LNCaP clone FGC (cell line): ENCODE measurements at places on chromosomes 2 and 18.

GRCh38 chr2:24972315-24972961 lies 683 bp upstream of the DNAJC27 start:
- no peak for DNase-seq

GRCh38 chr2:222563106-222563718 lies 92.7 kb downstream of the FARSB start:
- DNase-seq: no peak

- no peak for DNase-seq
These were observed 133.9 kb upstream of the KLHL14 start for GRCh38 chr18:32906506-32907310.

DNA sequence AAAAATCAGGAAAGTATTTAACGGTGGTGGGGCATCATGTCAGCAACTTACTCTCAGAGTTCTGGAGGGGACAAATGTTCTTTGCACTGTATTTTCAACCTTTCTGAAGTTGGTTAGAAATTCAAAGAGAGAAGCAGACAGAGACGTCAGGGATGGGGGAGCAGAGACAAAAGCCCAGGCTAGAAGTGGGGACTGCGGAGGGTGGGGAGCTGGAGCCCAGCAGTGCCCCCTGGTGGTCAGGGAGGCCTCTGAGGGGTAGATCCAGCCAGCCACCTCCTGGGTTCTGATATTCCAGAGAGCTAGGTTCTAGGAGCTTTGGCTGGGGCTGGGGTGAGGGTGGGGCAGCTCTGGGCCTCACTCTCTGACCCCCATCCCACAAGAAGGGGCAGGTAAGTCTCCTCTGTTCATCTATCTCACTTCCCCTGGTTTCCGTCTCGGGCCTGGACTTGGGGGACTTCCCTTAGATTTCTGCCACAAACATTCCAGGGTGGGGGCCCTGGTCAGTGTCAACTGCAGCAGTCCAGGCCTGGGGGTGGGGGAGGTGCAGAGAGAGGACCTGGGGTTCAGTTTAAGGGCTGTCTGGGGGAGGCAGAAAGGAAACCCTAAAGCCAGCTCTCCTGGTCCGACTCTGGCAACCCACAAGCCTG lies 8.9 kb downstream of the TNS1 start:
- DNase-seq: no peak

DNA sequence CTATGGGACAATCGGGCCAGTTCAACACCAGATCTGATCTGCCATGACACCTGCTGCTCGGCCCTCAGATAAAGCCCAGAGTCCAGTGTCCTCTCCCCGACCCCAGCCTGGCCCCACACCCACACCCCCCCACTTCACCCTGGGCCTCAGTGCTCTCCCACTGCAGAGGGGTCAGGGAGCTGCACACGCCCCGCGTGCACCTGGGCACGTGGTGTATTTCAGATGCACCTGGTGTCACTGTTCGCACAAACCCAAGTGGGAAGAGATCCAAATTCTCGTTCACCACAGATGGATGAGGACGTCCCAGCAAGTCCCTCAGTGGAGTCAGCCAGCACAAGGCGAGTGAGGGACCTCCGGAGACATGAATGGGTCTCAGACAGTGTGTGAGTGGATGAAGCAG lies 161.3 kb downstream of the RTP5 start:
- no peak for DNase-seq

GRCh38 chr2:209348433-209348832 lies 75.4 kb upstream of the MAP2 start:
- peak; percentile 10 for DNase-seq

GRCh38 chr2:72901426-72901825 lies 14.2 kb downstream of the SPR start:
- DNase-seq: no peak

- peak; percentile 57 for DNase-seq
These were observed 217.8 kb upstream of the STON1 start for GRCh38 chr2:48312126-48312525.

DNA sequence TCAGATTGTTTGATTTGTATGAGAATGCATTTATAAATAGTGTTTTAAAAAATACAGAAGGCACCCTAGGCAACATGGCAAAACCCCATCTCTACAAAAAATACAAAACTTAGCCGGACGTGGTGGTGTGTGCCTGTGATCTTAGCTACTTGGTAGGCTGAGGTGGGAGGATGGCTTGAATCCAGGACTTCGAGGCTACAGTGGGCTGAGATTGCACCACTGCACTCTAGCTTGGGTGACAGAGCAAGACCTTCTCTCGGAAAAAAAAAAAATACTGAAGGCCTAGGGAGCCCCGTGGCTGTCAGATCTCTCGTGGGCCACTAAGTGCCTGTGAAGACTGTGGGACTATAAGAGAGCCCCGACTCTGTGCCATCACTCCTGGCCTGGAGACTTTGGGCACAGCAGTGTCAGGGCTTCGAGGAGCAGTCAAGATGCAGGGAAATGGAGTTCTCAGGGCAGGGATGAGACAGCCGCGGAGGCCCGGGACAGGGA lies 40.5 kb downstream of the MYO7B start:
- DNase-seq: no peak

GRCh38 chr2:30185178-30185577 lies 38.4 kb downstream of the YPEL5 start:
- peak; percentile 28 for DNase-seq

DNA sequence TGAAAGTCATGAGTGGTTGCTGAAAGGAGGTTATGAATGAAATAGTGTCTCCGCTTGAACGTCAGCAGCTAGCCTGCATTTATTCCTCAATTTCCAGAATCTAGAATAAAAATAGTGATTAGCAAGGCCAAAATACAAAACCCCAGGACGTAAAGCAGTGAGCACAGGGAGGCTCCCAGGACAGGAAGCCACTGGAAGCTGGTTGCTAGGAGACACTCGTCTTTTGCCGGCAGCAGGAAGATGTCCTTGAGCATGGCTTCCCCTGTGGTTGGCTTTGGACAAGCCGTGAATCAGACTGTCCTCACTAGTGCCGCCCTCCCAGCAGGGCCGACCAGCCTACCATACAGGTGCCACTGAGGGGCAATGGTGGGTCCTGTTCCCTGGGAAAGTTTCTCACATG lies 374.4 kb downstream of the MTX2 start:
- DNase-seq: no peak

DNA sequence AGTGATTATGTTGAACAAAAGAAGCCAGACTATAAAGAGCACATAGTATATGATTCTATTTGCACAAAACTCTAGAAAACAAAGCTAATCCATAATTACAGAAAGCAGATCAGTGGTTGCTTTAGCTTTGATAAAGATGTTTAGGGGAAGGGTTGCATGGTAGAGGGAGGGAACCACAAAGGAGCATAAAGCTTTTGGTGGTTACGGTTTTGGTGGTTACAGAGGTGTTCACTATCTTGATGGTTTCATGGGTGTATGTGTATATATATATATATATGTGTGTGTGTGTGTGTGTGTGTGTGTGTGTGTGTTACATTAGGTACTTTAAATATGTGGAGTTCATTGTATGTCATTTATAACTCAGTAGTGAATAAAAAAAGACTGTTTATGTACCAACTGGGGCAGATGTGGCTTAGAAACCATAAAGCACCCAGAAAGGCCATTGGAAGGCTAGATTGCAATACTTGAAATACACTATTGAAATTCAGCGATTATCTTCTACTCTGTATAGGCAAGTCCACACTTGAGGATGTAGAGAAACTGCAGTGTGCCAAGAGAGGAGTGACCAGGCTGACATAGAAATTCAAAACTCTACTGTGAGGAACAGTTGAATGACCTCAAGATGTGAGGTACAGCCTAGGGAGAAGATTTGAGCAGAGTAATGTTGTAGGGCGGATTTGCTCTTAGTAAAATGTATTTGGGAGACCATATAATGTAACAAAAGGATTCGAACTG lies 60.6 kb downstream of the CAB39 start:
- no peak for DNase-seq

DNA sequence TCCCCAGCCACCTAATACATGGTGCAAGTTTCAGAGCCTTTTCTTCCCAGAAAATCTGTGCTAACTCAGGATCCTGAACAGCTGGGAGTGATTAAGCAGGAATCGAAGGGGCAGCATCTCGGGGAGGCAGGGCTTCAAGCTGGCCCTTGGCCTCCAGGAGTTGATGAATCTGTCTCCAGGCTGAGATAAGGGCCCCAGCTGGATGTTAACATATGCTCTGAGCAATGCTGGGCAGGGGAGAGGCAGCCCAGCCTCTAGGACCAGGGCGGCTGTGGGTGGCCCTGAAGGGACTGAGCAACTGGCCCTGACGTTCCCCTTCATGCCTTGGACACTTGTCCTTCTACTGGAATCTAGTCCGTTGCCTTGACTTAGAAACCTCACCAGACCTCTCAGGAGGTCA lies 84.1 kb upstream of the EPC2 start:
- no peak for DNase-seq

- no peak for DNase-seq
These were observed 127.4 kb downstream of the CCDC102B start for GRCh38 chr18:68925268-68925667.

DNA sequence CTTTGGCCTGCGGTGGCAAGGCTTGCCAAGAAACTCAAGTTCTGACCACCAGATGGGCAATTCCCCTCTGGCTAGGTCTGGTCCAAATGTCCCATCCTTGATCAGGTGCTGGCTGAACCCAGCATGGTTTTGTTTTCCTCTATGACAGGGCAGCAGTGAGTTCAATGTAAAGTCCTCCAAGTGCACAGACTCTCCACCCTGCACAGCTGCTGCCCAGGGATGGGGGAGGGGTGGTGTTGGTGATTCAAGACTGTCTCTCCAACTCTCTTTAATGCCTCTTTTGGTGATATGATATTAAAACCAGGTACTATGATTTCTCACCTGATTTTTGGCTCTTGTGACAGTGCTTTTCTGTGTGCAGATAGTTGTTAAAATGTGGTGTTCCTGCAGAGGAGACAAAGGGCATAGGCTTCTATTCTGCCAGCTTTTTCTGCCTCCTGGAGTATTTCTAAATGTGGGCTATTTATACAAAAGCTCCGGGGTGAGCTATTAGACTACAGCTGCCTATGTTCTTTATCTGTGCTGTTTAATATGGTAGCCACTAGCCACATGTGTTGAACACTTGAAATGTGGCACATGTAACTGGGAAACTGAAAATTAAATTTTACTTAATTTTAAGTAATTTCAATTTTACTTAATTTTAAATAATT lies 64.0 kb upstream of the STK39 start:
- no peak for DNase-seq

DNA sequence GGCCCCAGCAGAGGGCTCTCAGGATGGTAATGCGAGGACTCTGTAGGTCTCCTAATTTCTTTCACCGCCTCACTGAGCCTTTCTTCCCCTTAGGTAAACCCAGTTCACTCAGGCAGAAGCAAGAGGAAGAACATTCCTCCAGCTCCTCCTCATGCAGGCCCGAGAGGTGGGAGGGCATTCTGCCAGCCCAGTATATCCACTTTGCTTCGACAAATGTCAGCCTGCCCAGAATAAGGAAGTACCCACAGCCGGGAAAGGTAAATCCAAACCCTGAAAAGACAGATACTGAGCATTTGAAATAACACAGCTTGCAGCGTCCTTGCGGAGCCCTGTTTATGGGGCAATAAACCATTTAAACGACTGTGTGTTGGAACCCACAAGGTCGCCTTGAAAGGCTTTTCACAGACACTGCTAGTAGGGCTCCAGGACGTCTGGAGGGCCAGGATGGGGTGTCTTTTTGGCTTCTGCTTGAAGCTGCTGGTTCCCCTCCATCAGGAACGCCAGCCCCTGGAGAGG lies 63.0 kb upstream of the STPG4 start:
- DNase-seq: peak; percentile 66

GRCh38 chr18:35334821-35335220 lies 9.4 kb downstream of the ZNF24 start:
- no peak for DNase-seq

GRCh38 chr18:25568986-25569385 lies 217.0 kb upstream of the ZNF521 start:
- peak; percentile 3 for DNase-seq

DNA sequence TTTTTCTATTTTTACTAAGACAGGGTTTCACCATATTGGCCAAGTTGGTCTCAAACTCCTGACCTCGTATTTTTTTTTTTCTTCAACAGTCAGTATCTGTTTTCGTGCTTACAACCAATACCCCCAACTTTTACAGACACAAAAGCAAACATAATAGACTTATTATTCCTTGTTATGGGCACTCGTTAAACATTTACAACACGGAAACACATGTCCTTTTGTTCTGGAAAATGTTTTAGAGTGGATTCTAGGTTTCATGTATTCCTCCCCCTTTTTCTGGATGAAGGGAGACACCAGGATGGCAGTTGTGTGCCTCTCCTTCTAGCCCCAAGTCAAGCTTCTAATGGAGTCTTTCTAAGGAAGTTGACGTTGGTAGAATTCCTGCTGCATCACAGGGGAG lies 88.8 kb downstream of the CD226 start:
- peak; percentile 58 for DNase-seq

- peak; percentile 19 for DNase-seq
These were observed 76.9 kb downstream of the TWIST2 start for GRCh38 chr2:238924796-238925195.

DNA sequence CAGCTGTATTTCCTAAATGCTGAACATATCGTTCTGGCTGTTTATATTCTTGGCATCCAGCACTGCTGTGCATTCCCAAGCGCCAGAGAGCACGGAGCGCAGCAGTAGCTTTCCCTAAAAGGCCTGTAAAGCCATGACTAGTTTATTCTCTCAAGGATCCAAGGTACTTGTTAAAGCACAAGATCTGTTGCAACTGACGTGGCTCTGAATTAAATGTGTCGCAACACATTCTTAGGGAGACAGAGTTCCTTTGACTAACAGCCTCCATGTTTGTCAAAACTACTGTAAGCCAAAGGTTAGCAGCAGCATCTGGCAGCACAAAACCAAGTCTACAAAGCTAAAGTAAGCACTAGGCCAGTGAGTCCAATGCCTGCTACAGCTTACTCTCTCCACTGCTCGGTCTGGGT lies 188.6 kb upstream of the FN1 start:
- no peak for DNase-seq

DNA sequence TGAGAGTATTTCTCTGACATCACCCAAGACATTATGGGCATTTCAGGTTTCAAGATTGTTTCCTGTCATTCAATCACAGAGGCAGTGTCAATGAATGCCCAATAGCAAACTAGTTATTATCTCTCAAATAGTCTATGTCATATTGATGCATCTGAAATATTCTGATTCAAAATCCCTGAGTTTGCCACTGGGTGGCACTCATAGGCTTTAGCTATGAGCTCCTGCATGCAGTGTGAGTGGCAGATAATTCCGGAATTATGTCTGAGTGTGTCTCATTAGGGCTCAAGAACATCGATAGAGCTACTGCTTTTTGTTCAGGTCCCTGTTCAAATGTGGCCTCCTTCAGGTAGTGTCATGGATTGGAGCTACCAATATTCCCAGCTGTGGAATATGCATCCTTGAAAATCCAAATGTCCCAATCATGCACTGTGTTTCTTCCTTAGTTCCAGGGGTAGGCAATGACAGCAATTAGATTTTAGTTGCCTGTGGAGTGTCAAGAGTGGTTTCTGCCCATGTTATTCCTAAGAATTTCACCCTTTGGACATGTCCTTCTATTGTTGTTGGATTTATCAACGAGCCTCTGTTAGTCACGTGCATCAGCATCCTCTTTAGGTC lies 7.8 kb upstream of the OR6B3 start:
- DNase-seq: peak; percentile 15

GRCh38 chr2:119736021-119736420 lies 23.7 kb upstream of the PTPN4 start:
- no peak for DNase-seq
